ENCODE measurements at places on chromosomes 7 and 10.
A peak's percentile ranks its signal among the peaks of the same experiment; 100 is the strongest.

GRCh38 chr7:44112231-44112996 is 8.3 kb downstream of the AEBP1 start:
- no peak for DNase-seq

DNA sequence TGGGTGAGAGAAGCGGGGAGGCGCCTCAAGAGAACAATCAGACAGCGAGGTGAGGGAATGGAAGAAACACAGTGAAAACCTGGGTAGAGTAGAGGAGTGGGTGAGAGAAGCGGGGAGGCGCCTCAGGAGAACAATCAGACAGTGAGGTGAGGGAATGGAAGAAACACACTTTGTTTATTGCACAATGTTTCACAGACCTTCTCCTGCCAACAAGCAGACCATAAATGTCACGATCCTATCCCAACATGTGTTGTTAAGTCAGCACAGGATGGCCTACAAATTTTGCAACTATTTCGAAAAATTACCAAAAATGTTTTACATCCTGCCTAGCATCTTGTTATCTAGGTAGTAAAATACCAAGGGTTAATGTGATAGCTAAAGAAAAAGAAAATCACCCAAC is 115.3 kb downstream of the JAZF1 start:
- DNase-seq, result no peak

DNA sequence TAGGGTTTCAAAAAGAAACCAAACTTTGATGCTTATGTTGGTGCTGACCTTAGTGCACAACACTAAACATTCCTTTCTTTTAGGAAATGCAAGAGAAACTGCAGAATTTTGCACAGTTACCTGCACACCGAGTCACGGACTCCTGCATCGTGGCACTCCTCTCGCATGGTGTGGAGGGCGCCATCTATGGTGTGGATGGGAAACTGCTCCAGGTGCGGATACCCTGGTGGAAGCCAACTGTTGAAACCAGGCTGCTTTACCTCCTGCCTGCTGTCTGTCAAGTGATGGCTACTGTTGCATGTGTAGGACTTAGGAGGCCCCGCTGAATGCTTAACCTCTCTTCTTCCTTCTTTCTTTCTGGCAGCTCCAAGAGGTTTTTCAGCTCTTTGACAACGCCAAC is 11.7 kb downstream of the CASP2 start:
- DNase-seq, result no peak

GRCh38 chr7:38222481-38223096 is 44.5 kb downstream of the STARD3NL start:
- peak; percentile 62 for DNase-seq

- no peak for DNase-seq
Measured at GRCh38 chr7:108079276-108079647, 50.9 kb downstream of the LAMB4 start.

DNA sequence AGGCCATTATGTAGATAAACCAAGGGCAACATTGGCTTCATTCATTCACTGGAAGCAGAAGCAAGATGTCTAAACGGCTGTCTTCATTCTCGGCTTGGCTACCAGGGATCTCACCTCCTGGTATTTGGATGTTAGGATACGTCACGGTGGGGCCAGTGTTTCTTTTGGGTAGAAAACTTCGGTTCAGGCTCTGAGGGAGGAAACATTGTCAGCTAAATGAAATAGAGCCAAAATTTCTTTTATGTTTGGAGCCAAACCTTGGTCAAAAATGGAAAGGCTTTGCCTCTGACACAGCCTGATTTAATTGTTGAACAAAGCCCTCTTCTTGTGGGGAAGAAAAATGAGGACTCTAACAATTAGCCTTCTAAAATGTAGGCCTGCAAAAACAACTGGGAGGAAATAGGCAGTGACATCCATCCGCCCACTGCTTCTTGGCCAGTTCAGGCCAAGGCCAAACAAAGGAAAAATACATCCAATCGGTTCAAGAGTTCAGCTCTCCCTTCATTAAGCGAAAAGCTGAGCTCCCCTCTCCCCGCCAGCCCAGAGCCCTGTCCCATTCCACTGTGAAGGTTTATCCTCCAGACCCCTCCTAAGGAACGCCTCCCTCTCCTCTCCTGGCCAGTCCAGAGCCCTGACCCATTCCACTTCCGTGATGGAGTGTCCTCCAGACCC is 44.4 kb downstream of the PFKFB3 start:
- no peak for DNase-seq

DNA sequence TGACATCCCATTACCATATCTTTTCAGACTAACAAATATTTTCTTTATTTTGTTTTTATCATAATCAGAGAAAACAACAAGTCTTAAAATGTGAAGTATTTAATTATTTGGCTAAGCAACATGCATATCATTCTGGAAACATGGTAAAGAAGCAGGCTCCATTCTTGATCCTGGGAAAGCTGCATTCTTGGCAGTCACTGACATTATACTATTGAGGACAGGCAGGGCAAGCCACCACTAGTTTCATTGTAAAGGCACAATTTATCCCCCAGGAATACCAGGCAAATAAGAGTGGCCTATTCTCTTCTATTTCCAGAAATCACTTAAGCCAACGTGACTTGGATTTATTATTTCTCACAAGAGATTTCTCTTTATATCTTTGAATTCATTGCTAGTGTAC is 153.8 kb upstream of the AKR1E2 start:
- no peak for DNase-seq

DNA sequence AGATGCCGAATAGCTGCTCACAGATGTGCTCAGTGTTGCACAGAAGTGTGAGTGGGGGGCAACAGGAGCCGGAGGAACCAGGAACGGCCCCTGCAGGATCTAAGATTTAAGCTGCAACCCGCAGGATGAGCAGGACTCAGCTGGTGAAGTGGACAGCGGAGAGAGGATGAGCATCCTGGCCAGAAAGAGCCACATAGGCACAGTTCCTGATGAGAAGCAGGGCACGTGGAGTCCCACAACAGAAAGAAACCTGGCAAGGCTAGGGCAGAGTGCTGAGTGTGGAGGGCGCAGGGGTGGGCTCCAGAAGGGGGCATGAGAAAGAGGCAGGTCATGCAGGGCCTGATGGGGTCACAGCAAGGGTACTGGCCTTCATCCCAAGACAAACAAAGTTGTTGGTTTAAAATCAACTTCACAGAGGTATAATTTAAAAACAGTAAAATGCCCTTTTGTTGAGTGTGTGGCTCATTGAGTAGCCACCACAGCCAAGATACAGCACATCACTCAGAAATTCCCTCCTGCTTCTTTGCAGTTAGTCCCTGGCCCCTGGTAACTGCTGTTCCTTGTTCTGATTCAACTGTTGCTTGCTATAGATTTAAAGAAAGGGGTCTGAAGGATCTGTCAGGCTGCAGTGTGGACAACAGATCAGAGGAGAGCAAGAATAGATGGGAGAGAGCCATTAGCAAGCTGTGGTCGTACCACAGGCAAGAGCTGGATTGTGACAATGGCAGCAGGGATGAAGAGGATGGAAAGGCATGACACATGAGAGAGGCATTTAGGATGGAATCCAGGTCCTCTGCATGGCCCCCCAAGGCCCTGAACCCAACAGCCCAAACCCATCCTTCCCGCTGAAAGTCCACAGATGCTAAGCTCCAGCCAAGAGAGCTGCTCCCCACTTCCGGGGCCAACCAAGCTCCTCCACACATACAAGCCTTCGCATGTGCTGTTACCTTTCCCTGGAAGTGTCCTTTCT is 53.1 kb upstream of the OSBPL3 start:
- DNase-seq, result no peak

DNA sequence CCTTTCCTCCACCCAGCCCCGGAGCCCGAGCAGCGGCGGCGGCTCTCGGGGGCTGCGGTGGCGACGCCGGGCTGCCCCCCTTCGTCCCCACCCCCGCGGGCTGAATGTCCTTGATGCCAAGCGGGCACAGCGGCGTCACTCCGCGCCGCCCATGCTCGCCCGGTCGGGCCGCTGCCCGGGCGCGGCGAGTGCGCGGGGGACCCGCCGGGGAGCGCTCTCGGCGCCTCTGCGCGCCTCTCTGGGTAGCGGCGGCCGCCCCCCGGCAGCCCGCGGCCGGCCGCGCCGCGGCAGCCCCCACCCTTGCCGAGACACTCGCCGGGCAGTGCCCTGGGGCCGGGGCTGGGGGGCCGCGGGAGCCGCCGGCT is 433 bp upstream of the PLXNA4 start:
- no peak for DNase-seq

DNA sequence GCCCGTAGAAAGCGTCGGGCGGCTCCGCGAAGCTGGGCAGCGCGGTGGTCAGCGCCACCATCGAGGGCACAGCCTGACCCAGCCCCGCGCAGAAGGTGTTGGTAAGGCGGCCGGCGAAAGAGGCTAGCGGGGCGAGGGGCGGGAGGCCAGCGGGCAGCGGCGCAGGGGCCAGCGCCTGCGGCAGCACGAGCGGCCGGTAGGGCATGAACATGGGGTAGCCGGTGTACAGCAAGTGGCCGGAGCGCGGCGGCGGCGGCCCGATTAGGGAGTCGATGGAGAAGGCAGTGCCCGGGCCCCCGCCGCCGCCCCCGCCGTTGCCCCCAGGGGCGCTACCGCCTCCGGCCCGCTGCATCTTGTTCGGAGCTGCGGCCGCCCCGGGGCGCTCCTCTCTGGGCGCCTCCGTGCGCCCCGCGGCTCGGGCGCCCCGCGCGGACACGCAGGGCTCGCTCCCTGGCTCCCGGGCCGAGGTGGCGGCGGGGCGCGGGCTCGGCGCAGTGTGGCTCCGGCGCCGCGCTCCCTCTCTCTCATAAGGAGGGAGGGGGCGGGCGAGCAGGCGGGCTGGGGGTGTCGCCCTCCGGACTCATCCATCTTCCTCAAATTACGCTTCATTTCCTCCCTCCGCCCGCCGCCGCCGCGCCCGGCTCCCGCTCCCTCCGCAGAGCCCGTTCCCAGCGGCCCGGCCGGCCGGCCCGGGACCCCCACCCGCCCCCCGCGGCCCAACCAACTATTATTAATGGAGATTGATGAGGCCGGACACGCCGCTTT is at the start of gene GBX1:
TSS of gene GBX1 (minus strand) at position 498 of the 765 bp plus-strand sequence. CDS start at position 352, 146 bp downstream.
- DNase-seq, result no peak

GRCh38 chr7:88759230-88760135 is at the start of gene ZNF804B:
Gene ZNF804B, plus strand, starts transcription at chr7:88759700. Its CDS starts 277 bp downstream, at chr7:88759977.
- no peak for DNase-seq

DNA sequence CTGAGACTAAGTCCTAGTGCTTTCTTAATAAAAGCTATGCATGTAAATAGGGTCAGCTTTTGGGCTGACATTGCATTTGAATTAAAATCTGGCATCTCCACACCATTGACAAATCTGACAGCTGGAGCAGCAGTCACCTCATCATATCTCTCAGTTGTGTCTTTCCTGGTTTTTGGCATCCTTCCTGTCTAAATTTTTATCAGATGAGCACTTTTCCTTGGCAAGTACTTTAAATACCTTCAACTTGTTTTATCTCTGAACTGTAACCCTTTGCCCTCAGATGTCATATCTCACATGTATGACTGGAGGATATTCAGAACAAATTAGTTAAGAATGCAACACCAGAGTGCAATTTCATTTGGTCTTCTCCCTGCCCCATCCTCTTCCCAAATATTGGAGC is 1066.2 kb downstream of the LRMDA start:
- no peak for DNase-seq

DNA sequence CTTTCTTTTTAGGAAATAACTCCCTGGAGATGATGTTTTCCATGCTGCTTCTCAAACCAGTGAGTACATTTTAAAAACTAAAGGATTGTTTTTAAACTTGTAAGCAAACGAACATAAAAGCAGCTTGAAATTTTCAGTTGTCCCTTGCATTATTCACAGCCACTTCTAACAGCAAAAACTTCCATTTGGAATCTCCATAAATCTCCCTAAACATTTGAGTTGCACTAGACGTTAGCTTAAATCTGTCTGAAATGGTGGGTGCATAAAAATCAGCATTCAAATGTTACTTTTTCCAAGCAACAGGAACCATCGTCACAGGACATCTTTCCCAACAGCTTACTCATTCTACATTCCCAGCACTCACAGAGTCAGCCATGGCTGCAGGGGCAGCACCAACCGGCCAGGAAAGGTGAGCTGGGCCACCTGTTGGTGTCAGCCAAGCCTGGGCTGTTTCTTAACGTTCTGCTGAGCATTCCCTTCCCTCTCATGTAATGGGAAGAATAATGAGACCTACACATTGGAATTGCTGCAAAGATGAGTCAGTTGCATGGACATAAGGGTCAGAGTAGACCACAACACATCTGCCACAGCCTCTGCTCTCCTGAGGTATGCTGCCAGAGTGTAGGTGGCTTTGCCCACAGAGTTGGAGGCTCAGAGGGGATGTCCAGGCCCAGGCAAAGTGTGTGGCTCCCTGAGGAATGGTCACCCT is 163.2 kb downstream of the TNS3 start:
- DNase-seq, result no peak

- DNase-seq, result no peak
Measured at GRCh38 chr10:128540781-128541761, 414.8 kb upstream of the MKI67 start.

DNA sequence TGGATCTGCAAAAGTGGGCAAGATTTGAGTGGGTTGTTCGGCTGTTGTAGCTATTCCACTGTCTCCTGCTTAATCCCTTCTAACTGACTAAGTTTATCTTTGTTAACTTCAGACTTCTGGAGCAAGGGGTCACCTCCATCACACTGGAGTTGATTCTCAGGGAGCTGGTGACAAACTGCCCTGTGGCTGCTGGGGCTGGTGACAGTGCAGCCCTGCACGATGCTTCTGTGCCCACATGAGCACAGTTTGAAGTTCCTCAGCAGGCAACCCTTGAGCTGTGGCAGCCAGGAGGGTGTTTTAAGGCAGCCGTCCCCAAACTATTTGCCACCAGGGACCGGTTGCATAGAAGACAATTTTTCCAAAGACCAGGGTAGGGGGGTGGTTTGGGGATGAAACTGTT is 40.5 kb downstream of the ADRB1 start:
- no peak for DNase-seq

GRCh38 chr7:18425838-18426445 is 69.6 kb upstream of the HDAC9 start:
- no peak for DNase-seq

GRCh38 chr7:47672977-47673381 is 91.1 kb upstream of the TNS3 start:
- no peak for DNase-seq

GRCh38 chr7:86965727-86966120 is 93.7 kb downstream of the ELAPOR2 start:
- DNase-seq, result no peak

DNA sequence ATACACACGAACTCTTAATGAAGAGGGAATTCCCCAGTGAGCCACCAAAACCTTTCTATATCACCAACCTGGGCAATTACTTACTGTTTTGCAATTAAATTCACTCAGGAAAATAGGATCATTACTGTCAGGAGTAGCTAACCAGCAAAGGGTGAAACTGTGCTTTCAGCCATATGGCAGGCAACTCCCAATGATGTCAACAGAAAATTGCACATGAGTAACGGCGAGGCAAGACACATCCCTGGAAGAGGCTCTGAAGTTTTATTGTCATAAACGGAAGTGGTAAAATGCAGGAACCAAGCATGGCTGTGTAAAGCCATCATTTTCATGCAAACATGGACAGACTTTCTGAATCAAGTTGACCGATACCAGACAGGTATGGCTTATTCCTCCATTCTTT is 548.9 kb upstream of the AUTS2 start:
- no peak for DNase-seq

Measured in bone marrow (tissue), 2 donors.